ENCODE measurements at places on chromosomes 5 and 9.

DNA sequence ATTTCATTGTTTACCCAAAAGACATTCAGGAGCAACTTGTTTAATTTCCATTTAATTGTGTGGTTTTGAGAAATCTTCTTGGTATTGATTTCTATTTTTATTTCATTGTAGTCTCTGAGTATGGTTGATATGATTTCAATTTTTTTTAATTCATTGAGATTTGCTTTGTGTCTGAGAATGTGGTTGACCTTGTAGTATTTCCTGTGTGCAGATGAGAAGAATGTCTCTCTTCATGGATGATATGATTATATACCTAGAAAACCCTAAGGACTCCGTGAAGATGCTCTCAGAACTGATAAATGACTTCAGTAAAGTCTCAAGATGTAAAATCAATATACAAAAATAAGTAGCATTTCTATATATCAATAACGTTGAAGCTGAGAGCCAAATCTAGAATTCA lies 202.4 kb upstream of the CDH9 start:
- no peak for DNase-seq

GRCh38 chr5:83987513-83988292 lies 267.0 kb upstream of the HAPLN1 start:
- no peak for DNase-seq

GRCh38 chr9:125902214-125902613 lies 155.0 kb downstream of the PBX3 start:
- no peak for DNase-seq

DNA sequence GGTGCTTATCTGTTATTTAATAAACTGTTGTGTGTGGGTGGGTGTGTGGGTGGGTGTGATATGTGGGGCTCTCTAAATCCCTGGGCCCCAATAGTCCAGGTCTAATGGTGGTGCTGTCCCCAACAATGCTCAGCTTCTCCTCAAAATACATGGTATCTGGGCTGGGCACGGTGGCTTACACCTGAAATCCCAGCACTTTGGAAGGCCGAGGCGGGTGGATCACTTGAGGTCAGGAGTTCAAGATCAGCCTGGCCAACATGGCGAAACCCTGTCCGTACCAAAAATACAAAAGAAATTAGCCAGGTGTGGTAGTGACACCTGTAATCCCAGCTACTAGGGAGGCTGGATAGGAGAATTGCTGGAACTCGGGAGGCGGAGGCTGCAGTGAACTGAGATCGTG lies 4.5 kb upstream of the ORM1 start:
- peak; percentile 20 for DNase-seq

GRCh38 chr5:113806904-113807303 lies 293.4 kb downstream of the YTHDC2 start:
- DNase-seq = peak; percentile 49

DNA sequence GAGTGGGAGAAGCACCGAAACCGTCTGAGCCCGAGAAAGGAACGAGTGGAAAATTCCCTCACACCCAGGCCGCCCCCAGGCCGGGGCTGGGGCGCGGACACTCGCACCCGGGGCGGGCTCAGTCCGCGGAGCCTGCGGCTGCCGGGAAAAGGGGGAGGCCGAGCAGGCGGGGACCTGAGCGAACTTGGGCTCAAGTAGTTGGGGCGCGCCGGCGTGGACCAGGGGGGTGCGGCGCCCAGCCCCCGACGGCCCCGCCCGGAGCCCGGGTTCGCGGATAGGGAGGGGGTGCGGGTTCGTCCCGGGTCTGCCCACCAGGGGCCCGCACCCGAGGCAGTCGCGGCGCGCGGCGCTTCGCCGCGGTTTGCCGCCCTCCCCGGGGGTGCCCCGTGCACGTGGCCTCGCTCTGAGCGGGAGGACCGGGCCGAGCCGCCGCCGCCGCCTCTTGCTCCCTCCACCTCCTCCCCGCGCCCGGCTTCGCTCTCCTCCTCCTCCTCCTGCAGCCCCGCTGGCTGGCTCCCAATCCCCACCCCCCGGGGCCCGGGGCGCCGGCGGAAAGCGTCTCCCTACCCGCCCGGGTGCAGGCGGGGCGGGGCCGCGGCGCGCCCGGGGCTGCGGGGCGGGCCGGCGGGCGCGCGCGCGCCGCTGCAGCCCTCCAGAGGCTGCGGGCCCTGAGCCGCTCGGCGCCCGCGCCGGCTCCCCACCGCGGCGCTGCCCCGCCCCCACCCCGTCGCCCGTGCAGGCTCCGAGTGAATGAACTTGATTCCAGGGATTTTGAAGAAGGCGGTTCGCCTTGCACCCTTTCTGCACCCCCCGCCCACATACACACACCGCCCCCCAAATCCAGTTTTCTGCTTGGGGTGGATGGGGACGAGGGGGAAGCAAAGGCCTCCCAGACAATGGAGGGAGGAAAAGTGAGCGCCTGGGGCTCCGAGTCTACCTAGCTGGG lies 1.3 kb upstream of the NFIB start:
- peak; percentile 76 for DNase-seq

DNA sequence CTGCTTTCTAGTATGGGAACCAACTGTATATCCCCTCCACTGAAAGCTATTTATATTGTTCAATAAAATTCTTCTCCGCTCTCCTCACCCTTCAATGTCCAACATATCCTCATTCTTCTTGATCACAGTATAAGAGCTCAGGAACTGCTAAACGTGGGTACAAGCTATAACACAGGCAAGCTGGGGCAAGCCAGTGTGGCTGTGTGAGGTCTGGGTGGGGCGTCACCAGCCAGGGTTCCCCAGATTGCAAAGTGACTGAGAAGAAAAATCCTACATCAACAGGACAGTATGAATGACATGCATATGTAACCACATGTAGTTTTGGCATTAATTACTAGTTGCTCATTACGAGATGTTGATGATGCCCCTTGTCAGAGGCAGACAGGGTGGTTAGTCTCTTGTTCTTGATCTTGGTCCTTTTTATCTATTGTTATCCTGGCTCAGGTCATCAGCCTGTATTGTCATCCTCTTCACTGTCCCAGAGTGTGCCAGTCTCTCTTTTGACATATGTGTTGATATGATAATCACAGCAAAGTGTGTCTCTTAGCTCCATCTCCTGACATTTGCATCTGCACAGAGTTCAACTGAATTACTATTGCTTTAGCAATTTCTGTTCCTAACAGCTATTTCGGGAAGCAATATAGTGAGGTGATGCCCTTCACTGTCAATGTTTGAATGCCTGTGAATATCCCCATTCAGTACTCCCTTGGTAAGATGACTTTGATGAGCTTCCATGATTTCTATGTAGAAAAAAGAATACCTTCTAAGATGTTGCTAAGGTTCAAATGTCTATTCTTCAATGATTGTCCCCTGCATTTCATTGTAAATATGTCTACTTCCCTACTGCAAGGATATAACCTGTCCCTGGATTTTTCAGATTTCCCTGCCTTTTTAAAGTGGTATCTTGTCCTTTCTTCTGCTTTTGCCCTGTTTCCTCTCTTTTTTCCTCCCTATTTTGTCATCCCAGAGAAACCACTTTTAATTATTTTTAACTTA lies 140.3 kb downstream of the MAT2B start:
- no peak for DNase-seq

GRCh38 chr9:116275418-116276195 lies 122.0 kb downstream of the PAPPA start:
- DNase-seq = no peak

DNA sequence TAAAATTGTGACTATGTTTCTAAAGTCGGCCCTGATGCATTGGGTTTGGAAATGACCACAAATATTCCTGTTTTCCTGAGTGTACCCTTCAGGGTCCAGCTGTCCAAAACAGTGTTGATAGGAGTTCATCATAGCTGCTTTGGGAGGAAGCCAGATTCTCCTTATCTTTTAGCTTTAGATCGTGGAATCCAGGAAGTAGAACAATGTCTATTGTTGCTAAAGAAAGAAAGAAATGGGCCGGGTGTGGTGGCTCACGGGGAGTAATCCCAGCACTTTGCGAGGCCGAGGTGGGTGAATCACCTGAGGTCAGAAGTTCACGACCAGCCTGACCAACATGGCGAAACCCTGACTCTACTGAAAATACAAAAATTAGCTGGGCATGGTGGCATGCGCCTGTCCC lies 9.5 kb downstream of the CAVIN4 start:
- DNase-seq = no peak

DNA sequence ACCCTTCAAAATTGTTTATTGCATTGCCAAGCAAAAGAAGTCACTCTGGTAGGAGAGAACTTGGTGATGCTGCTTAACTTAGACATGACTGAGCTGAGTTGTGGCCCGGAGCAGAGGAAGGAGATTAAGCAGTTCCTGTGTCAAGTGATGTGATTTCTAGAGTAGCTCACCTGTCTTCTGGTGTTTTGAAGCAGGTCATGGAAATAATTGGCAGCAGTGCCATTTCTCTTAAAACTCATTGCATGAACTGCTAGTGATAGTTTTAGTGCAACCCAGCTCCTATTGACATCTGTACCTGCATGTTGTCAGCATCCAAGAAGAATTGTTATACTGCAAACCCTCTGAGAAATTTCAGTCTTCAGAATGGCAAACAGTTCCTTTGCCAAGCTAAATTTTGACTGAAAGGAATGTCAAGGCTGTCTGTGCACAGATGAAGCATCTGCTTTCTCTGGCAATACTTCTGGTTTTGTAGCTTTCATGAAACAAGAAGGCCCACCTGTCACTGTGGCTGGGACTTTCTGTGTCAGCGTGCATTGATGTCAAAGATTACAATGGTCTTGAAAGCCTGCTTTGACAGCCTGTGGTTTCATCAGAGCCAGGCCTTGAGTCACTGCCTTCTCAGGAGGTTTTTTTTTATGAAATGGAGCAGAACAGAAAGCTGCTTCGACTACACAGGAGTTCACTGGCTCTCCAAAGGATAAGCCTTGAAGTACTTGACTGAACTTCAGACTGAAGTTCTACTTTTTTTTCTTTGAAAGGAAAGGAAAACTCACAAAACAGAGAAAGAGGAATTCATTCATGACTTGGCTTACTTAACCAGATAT lies 90.6 kb downstream of the RALGPS1 start:
- DNase-seq = no peak

GRCh38 chr5:133944263-133945185 lies 23.9 kb downstream of the C5orf15 start:
- DNase-seq = peak; percentile 70

GRCh38 chr9:137784046-137784445 lies 93.5 kb upstream of the CACNA1B start:
- DNase-seq = no peak

DNA sequence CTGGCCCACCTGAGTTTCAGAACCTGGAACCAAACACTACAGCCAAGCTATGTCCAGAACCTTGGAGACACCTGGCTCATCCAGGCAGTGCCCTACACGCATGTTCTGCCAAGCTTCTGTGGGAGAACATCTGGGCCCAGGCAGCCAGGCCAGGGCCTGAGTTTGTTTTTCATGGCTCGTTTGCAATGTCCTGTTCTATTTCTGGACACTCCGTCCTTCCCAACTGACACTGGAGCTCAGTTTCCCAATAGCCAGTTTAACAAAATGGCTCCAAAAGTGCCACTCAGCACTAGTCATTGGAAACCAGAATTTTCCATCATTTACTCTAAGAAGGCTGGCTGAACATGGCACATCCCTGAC lies 38.6 kb downstream of the SH3RF2 start:
- no peak for DNase-seq
